ENCODE measurements at places on chromosomes 6 and 20. TPM values are rescaled to one million over a fixed set of nuclear protein-coding genes. Genes with fewer than 3 reads are reported as not detected.

Gene NMBR
- not detected for total RNA-seq

Gene HSPA1L
- total RNA-seq: 2.1 TPM

Gene RCAN2
- not detected for total RNA-seq

Gene C6orf132
- total RNA-seq: 1.7 TPM

Gene SRC
- total RNA-seq: 194 TPM

Gene TM9SF4
- total RNA-seq: 36.5 TPM

Gene COL19A1
- not detected for total RNA-seq

Gene KCNK5
- 1.1 TPM for total RNA-seq

Gene MOXD1
- total RNA-seq: 2.3 TPM

Gene ZBTB46
- 0.59 TPM for total RNA-seq

Gene SLC17A3
- 1.4 TPM for total RNA-seq

Gene HBS1L
- 28.9 TPM for total RNA-seq

Gene RPP40
- 33.9 TPM for total RNA-seq

Gene CLDN20
- not detected for total RNA-seq

Gene BCAS1
- 0.53 TPM for total RNA-seq

Gene KCNK16
- total RNA-seq: not detected

Gene COL11A2
- total RNA-seq: 0.77 TPM

Gene MAFB
- total RNA-seq: not detected

Gene KIF13A
- total RNA-seq: 20.1 TPM

Gene GHRH
- total RNA-seq: not detected

Gene MUCL3
- not detected for total RNA-seq

Gene IL20RA
- total RNA-seq: not detected

Gene CPNE5
- 0.11 TPM for total RNA-seq

Gene POU5F1
- total RNA-seq: 3.2 TPM

Gene TREM2
- total RNA-seq: not detected

Gene PRDM13
- 1.1 TPM for total RNA-seq

Gene TNXB
- total RNA-seq: 0.92 TPM

Gene ENPP3
- not detected for total RNA-seq

Gene LKAAEAR1
- 1.5 TPM for total RNA-seq

Gene SMLR1
- total RNA-seq: not detected

Gene ZSCAN23
- not detected for total RNA-seq

Gene TGIF2
- total RNA-seq: 5.0 TPM

Gene TBX18
- 18.6 TPM for total RNA-seq

Gene EYA2
- 3.2 TPM for total RNA-seq

Gene MAP7
- 33.6 TPM for total RNA-seq

Gene GGT7
- total RNA-seq: 7.1 TPM

Gene TCP11
- total RNA-seq: not detected

Gene GATA5
- 0.69 TPM for total RNA-seq

Gene CST5
- total RNA-seq: not detected
